Astrocyte of the cerebellum (primary cell): ENCODE measurements at places on chromosomes 1 and 21.

- peak; percentile 26 for DNase-seq
Measured at GRCh38 chr1:169779970-169780369, 14.7 kb downstream of the METTL18 start.

DNA sequence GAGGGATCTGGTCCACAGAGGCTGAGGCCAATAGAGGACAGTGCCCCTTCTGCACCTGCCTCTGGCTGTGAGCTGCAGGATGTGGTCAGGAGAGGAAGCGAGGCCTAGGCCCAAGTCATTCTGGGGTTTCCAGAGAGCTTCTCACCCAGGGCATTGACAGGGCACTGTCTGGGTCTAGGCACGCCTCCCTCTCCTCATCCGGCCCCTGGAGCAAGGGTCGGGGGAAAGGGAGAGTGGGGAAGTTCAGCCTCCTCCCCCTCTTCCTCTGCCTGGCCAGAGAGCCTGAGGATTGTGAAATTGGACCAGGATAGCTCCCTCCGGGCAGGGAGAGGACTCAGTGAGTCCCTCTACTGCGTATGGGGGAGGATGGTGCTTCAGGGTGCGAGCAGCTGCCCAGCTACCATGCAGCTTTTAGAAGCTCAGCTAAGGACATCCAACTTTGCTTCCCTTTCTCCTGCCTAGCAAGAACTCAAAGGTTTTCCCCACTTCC lies 6.3 kb upstream of the INAVA start:
- DNase-seq, result no peak

- no peak for DNase-seq
Measured at GRCh38 chr1:243763806-243764205, 86.2 kb downstream of the AKT3 start.

DNA sequence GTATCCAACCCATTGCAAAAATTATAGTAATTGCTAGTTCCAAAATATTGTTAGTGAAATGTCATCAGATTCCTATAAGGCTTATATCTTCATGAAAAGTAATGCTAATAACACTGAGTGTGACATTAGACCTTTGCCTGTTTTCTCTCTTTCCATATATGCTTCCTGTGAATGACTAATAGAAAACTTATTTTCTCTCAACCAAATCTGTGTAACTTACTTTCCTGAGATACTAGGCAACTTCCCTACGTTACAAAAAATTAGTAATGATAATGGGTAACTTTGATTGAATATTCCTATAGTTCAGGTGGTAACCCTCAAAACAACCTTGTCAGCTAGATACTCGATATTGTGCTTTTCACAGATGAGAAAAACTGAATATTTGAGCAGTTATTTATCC lies 124.2 kb upstream of the HNRNPU start:
- no peak for DNase-seq

DNA sequence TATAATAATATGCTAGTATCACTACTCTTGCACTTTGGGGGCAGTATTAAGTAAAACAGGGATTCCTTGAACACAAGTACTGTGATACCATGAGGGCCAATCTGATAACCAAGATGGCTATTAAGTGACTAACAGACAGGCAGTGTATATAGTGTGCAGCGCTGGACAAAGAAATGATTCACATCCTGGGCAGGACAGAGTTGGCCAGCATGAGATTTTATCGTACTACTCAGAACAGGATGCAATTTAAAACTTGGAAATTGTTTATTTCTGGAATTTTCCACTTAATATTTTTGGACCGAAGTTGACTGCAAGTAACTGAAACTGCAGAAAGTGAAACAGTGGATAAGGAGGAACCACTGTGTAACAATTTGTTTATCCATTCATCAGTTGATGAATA lies 74.6 kb downstream of the DNTTIP2 start:
- DNase-seq, result peak; percentile 60
